Sigmoid colon (tissue), 7 donors: ENCODE measurements at places on chromosomes 12 and 14. TPM values are rescaled to one million over a fixed set of nuclear protein-coding genes. Genes with fewer than 3 reads are reported as not detected.

- peak overlapping the region; percentile 6 for H3K27ac ChIP-seq
- H3K4me1 ChIP-seq = peaks cover 88% of the 10 kb centered on the region
These were observed 10.9 kb downstream of the BTG1 start for GRCh38 chr12:92134638-92135274.

- H3K27ac ChIP-seq = no peak overlapping the region
- no peaks in the 10 kb centered on the region for H3K36me3 ChIP-seq
- DNase-seq = no peak
- H3K27me3 ChIP-seq = no peaks in the 10 kb centered on the region
These were observed 89.2 kb downstream of the PDZRN4 start for GRCh38 chr12:41277100-41277945.

GRCh38 chr12:21296751-21297406 lies 37.8 kb downstream of the SLCO1A2 start:
- no peak for DNase-seq
- no peaks in the 10 kb centered on the region for H3K4me1 ChIP-seq
- H3K27ac ChIP-seq = no peak overlapping the region
- H3K36me3 ChIP-seq = no peaks in the 10 kb centered on the region

SLCO1A2 gene
- not detected for total RNA-seq

KCNC2 gene
- total RNA-seq = 0.71 TPM
